ENCODE measurements at places on chromosomes 6 and 20.
A peak's percentile ranks its signal among the peaks of the same experiment; 100 is the strongest.

- no peak for DNase-seq
Observed at GRCh38 chr6:145801021-145801420, 13.6 kb downstream of the FBXO30 start.

- peak; percentile 47 for DNase-seq
Observed at GRCh38 chr6:34490390-34491090, 24.7 kb downstream of the PACSIN1 start.

- no peak for DNase-seq
Observed at GRCh38 chr6:170008294-170008785, 256.9 kb downstream of the ERMARD start.

GRCh38 chr6:3164388-3164787 is 7.0 kb upstream of the TUBB2A start:
- DNase-seq = no peak

- DNase-seq = no peak
Observed at GRCh38 chr6:114170958-114171387, 171.8 kb downstream of the HS3ST5 start.

GRCh38 chr6:107292715-107293271 is 166.6 kb downstream of the PDSS2 start:
- peak; percentile 25 for DNase-seq

- no peak for DNase-seq
Observed at GRCh38 chr6:31394381-31394780, 9.0 kb upstream of the MICA start.

GRCh38 chr6:91608428-91608827 is 1021.6 kb upstream of the MAP3K7 start:
- no peak for DNase-seq

- no peak for DNase-seq
Observed at GRCh38 chr6:28251661-28252008, 434 bp downstream of the ZKSCAN4 start.

Data from NCI-H2227 treated with DMSO at 0.1 percent for 48 hours (cell line).